ENCODE measurements at places on chromosomes 16 and 17.

DNA sequence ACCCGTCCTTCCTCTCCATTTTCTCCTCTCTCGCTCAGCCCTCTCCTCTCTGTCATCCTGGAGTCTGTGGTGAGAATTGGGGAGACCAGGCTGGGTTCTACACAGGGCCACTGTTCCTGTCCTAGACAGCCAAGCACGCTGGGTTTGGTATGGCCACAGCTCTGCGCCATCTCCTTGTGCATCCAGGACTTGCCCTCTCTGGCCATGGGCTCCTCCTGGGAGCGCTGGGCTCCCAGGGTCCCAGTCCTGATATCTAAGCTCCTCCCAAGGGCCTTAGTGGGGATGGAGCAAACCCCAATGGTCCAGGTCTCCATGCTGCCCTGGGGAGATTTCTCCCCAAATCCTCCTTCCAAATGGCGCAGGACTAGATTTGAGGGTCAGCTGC, 27.2 kb upstream of the ITGA3 start:
- no peak for DNase-seq

- no peak for DNase-seq
Observed at GRCh38 chr16:68388124-68388523, 60.2 kb downstream of the SMPD3 start.

GRCh38 chr17:56652628-56653027, 59.1 kb downstream of the NOG start:
- no peak for DNase-seq

GRCh38 chr16:16992975-16993765, 477.6 kb downstream of the XYLT1 start:
- DNase-seq: no peak

- DNase-seq: no peak
Observed at GRCh38 chr17:38428112-38428642, at the start of gene ARHGAP23. Gene ARHGAP23, plus strand, starts transcription at chr17:38428464. Its CDS starts 22 bp downstream, at chr17:38428486.
